ENCODE measurements at places on chromosomes 12 and 14.
A peak's percentile ranks its signal among the peaks of the same experiment; 100 is the strongest.

DNA sequence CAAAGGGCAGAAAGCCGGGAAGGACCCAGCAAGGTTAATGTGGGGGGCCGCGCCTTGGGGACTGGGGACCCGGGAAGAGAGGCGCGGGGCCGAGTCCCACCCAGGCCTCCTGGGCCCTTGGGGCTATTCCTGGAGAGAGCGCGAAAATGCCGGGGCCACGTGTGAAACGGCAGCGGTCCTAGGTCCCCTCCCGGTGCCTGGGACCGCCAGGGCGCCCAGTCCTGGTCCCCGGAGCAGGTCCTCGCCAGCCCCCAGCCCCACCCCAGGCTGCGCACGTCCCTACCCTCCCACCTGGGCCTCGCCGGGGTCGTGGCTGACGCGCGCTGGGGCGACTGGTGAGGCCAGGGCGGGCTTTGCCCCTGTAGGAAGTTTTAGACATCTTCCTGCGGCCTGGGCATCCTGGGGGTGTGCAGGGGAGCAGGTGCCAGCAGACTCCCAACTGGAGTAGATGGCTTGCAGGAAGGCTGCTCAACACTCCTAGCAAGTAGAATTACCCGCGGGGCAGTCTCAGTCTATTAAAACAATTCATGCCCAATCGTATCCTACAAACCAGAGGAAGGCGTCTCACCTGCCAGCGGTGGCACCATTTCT, 708 bp downstream of the FAR2 start:
- DNase-seq = no peak

GRCh38 chr14:73025544-73025943, 1.4 kb downstream of the ZFYVE1 start:
- no peak for DNase-seq

DNA sequence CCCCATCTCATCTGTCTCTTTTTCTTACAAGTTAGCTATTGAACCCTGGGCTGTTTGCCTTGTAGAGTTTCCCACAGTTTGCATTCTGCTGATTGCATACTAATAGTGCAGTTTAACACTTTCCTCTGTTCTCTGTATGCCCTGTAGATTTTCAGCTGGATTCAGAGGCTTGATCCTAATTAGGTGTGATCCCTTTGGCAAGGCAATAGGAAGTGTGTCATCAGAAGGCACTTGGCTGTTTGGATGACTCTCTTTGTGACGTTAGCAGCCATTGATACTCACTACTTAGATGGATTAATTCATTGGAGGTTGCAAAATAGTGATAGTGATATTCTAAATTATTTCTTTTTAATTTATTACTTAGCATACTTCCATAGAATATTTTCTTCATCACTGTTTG, 33.6 kb downstream of the FUT8 start:
- DNase-seq = peak; percentile 71

DNA sequence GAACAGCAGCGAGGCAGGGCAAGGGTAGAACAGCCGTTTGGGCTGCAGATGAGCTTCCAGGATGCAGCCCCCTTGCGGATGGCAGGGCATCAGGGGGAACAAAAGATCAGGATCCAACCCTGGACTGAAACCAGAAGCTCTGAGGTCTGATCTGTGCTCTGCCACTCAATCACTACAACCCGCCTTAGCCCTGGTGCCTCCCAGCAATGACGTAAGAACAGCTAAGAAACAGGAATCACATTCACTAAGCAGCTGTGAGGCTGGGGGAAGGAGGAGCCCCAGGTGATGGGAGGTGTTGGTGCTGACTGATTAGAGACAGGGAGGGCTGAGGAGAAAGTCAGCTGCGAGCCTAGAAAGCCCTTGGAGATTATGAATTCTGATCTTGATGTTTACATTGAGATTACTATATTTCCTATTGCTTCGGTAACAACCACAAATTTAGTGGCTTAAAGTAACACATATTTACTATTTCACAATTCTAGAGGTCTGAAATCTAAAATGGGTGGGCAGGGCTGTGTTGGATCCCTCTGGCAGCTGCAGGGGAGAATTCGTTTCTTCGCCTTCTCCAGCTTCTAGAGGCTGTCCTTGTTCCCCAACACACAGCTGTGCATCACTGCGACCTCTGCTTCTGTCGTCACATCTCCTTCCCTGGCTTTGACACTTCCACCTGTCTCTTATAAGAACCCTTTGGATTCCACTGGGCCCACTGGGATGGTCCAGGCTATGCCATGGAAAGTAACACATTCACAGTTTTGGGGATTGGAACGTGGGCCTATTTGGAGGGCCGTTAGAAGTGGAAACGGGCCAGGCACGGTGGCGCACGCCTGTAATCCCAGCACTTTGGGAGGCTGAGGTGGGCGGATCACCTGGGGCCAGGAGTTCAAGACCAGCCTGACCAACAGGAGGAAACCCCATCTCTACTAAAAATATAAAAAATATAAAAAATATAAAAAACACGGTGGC, 6.1 kb upstream of the CD9 start:
- peak; percentile 48 for DNase-seq

- DNase-seq = peak; percentile 2
These were observed 8.1 kb upstream of the EIF2S3B start for GRCh38 chr12:10497602-10498001.

DNA sequence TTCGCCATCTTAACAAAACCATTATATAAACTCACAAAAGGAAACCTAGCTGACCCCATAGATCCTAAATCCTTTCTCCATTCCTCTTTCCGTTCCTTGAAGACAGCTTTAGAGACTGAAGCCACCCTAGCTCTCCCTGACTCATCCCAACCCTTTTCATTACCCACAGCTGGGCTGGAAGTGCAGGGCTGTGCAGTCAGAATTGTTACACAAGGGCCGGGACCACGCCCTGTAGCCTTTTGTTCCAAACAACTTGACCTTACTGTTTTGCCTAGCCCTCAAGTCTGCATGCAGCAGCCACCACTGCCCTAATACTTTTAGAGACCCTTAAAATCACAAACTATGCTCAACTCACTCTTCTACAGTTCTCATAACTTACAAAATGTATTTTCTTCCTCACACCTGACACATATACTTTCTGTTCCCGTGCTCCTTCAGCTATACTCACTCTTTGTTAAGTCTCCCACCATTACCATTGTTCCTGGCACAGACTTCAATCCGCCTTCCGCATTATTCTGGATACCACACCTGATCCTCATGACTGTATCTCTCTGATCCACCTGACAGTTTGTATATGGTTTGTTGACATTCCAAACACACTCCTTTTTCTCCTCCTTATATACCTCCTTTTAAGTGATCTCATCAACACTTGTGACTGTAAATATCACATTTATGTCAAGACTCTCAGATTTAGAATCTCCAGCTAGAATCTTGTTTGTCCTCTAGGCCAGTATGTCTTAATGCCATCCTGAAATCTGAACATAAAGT, 208.7 kb downstream of the KITLG start:
- DNase-seq = no peak

- DNase-seq = no peak
These were observed 33.7 kb upstream of the YARS2 start for GRCh38 chr12:32789446-32789845.

- DNase-seq = no peak
These were observed 276.7 kb downstream of the FOXN3 start for GRCh38 chr14:89140326-89140725.

- no peak for DNase-seq
These were observed 59.3 kb downstream of the TESC start for GRCh38 chr12:117039891-117040309.

DNA sequence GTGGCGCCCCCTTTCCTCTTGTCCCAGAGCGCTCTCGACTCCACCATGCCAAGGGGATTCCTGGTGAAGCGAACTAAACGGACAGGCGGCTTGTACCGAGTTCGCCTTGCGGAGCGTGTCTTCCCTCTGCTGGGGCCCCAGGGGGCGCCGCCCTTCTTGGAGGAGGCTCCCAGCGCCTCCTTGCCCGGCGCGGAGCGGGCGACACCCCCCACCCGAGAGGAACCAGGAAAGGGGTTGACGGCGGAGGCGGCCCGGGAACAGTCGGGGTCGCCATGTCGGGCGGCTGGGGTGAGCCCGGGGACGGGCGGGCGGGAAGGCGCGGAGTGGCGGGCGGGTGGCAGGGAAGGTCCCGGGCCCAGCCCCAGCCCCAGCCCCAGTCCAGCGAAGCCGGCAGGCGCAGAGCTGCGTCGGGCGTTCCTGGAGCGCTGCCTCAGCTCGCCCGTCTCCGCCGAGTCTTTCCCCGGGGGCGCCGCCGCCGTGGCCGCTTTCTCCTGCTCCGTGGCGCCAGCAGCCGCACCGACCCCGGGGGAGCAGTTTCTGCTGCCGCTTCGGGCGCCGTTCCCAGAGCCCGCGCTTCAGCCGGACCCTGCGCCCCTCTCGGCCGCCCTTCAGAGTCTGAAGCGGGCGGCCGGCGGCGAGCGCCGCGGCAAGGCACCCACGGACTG, 376 bp downstream of the INSM2 start:
- no peak for DNase-seq

DNA sequence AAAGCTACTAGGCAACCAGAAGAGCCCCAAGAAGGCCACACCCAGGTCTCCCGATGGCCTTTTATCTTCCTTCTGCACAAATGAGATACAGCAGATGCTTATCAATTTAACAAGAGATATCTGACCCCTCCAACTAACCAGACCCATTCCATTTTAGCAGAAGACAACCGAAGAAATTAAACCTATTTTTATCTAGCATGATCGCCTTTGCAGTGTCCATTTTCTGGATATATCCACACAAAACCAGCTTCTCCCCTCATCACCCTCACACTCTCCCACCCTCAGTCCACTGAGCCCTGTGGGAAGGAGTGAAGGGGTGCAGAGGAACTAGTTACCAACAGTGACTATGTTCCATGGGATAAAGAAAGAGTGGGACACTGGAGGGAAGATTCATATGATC, 20.9 kb upstream of the DHRS4 start:
- DNase-seq = no peak

DNA sequence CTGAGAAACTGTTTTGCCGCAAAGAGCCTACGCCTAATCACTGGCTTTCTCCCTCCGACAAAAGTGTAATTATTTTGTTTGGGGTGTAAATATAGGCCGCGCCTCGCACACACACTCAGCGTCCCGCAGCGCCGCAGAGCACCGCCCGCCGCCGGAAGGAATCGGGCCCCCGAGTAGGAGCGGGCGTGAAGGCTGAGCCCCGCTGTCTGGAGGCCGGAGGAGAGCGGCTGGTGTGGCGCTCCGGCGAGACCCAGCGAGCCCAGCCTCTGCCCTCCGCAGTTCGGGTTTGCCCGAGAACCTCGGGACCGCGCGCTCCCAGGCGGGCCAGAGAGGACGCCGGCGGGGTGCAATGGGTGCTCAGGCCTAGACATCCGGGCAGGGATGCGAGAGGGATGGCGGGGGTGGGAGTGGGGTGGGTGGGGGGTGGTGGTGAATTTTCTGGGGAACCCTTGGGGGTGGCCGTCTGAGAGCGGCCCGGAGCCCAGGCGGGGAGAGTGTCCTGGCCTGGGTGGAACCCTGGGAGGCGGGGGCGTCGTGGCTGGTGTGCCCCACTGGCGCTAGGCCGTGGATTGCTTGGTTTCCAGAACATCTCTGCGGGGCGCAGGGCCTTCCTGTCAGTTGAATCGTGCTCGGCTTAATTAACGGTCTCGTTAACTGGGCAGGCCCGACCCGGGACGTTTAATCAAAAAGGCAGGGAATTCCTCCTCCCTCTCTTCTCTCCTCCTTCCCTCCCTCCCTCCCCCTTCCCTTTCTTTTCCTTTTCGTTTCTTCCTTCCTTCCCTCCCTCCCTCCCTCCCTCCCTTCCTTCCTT, 4.7 kb upstream of the LHX5 start:
- DNase-seq = peak; percentile 45

DNA sequence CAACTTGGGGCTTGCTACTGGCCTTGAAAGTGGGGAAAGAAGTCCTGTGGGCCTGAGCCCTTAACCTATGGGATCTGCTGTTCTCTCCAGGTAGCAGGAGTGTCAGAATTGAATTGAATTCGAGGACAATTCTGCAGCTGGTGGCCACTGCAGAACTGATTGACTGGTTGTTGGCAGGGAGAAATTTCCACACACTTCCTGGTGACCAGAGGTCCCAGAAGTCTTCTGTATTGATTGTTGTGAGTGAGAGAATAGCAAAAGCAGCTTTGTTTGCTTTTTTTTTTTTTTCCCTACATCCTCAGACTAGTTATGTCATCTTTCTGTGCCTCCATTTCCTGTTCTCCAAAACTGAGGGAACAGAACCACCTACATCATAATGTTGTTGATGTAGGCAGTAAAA, 64.1 kb downstream of the PRICKLE1 start:
- no peak for DNase-seq

GRCh38 chr12:107684029-107684795, 1.4 kb upstream of the PWP1 start:
- no peak for DNase-seq

- no peak for DNase-seq
These were observed 23.4 kb downstream of the MAP1LC3B2 start for GRCh38 chr12:116582610-116583009.

GRCh38 chr14:78048120-78048519, 122.1 kb upstream of the NRXN3 start:
- DNase-seq = no peak

- DNase-seq = peak; percentile 23
These were observed 116.2 kb downstream of the NUAK1 start for GRCh38 chr12:106022568-106023012.

GRCh38 chr12:14643251-14643650, 53.1 kb downstream of the GUCY2C start:
- no peak for DNase-seq

DNA sequence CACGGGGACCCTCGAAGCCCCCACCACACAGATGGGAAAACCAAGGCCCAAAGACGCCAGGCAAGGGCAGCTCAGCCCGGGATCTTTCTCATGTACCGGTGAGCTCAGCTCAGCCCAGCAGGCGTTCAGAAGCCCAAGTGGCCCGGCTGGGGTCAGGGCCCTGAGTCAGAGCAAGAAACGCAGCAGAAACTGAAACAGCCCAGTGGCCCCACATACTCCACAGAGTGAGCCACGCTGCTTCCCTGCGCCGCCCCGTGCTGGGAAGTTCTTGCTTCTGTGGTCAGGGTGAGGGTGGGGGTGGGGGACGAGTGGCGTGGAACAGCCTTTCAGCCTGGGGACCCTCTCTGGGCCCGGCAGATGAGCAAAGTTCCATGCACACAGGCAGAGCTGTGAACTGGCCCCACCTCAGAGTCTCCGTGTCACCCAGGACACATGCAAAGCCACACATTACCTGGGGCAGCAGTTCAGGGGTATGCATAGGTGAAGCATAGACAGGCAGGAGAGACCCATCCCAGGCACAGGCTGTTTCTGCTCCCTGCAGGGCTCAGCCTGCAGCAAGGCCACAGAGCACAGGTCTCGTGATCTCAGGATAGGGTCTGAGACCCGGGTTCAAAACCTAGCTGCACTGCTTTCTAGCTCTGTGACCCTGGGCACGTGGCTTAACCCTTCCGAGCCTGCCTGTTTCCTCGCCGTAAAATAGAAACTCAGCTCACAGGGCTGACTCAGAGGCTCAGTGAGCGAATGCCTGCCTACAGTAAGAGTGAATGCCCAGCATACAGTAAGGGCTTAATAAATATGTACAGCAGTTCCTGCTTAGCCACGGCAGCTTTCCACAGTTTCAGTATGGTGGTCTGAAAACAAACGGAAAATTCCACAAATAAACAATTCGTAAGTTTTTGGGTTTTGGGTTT, 21.6 kb downstream of the NCOR2 start:
- DNase-seq = no peak

- DNase-seq = peak; percentile 37
These were observed 61.6 kb upstream of the GZMB start for GRCh38 chr14:24695265-24696241.

Measured in eye (tissue), 1 donor.